Large intestine (tissue), 12 donors: ENCODE measurements at places on chromosomes 5 and 9. TPM values are rescaled to one million over a fixed set of nuclear protein-coding genes. Genes with fewer than 3 reads are reported as not detected.

SLC27A6 gene
- polyA plus RNA-seq = 3.3 TPM

- H3K27ac ChIP-seq = no peak overlapping the region
- no peak overlapping the region for H3K4me3 ChIP-seq
- DNase-seq = no peak
- H3K27me3 ChIP-seq = no peaks in the 10 kb centered on the region
- H3K36me3 ChIP-seq = no peaks in the 10 kb centered on the region
Measured at GRCh38 chr5:115559524-115559923, 14.9 kb upstream of the FEM1C start.

F12 gene
- polyA plus RNA-seq = 1.0 TPM

GRCh38 chr5:178125253-178125906, 5.4 kb upstream of the RMND5B start:
- no peaks in the 10 kb centered on the region for H3K36me3 ChIP-seq
- H3K4me1 ChIP-seq = peaks cover 4% of the 10 kb centered on the region
- no peaks in the 10 kb centered on the region for H3K27me3 ChIP-seq
- no peak overlapping the region for H3K27ac ChIP-seq

GABRB2 gene
- polyA plus RNA-seq = 3.7 TPM

GRCh38 chr9:85559526-85559925, 182.2 kb downstream of the AGTPBP1 start:
- no peak for DNase-seq
- H3K4me1 ChIP-seq = no peaks in the 10 kb centered on the region
- H3K4me3 ChIP-seq = no peak overlapping the region
- no peaks in the 10 kb centered on the region for H3K27me3 ChIP-seq
- H3K27ac ChIP-seq = no peak overlapping the region
- no peaks in the 10 kb centered on the region for H3K36me3 ChIP-seq

DNA sequence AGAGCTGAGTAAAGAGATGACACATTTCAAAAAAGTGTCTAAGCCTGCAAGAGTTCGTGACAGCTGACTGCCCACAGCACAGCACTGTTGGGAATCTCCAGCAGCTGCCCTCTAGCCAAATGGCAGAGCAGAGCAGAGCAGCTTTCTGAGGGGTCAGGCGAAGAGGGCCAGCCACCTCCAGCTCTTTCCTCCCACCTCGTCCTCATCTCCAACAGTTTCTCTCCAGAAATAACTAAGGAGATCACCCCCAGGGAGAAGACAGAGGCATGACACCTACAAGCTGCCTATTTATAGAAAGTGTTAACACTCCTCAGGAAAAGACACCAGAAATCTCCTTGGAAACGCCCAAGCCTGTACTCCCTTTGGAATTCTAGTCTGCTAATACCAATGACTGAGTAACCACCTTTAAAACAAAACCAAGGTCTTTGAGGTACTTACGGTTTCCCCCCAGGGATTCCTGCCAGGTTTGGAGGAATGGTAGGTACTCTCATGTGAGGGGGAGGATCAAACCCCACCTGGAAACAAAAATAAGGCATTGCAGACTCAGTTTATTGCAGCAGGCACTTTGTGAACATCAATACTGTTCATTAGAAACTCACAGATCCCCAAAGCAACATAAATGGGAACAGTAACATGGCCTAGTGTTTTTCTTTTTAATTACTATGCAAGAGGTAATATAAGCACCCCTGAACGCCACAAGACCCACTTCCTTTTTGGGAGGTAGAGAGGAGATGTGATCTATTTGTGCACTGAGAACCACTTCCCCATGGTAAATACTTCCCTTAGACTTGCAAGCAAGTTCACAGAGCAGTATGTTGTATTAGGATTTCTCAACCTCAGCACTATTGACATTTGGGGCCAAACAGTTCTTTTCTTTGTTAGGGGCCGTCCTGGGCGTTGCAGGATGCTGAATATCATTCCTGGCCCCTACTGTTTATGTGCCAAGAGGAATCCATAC, 79.3 kb downstream of the TLE1 start:
- H3K36me3 ChIP-seq = peaks cover 66% of the 10 kb centered on the region
- no peak overlapping the region for H3K4me3 ChIP-seq
- DNase-seq = no peak
- no peaks in the 10 kb centered on the region for H3K27me3 ChIP-seq
